Fibroblast of pulmonary artery (primary cell): ENCODE measurements at places on chromosomes 1 and 21.

GRCh38 chr1:218664385-218665170 is 319.4 kb downstream of the TGFB2 start:
- DNase-seq: no peak

DNA sequence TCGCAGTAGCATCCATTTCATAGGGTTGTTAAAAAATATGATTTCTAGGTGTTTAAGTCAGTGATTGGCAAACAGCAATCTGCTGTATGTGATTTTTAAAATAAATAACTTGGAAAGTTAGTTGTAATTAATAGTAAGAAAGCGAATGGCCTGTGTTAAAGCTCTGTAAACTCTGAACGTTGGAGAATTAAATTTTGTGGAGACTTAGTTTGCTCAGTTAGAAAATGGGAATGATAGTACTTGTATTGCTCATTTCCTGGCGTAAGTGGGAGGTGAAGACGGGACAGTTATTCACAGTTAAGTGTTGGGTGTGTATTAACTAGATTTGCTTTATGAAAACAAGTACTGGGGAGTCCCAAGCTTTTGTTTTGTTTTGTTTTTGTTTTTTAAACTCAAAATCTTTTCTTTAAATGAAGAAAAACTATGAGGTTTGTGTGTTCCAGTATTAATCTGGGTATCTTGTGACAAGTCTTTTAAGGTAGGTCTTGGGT is 995 bp downstream of the CACYBP start:
- DNase-seq: peak; percentile 15

GRCh38 chr1:173669491-173669941 is at the start of gene ANKRD45:
ANKRD45 (minus strand) TSS chr1:173669851; CDS start chr1:173659418, 10,433 bp downstream.
- DNase-seq: peak; percentile 57

GRCh38 chr1:166379447-166379846 is 212.6 kb upstream of the FAM78B start:
- no peak for DNase-seq

DNA sequence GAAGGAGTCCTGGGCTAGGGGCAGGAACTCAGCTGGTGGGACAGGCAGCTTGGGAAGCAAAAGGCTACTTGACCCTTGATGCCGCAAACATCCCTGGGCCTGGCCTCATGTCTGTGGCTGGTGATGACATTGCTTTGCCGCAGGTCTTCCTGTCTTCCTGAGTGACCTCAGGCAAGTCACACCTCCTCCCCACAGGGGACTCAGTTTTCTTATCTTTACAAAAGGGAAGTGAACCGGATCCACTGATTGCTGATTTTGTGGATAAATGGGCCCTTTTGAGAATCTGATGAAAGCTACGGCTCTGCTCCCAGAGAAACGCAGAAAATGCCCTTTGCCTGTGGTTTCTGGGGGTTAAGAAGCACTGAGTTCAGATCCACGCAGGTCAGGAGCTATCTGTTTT is 20.7 kb downstream of the PLOD1 start:
- no peak for DNase-seq

DNA sequence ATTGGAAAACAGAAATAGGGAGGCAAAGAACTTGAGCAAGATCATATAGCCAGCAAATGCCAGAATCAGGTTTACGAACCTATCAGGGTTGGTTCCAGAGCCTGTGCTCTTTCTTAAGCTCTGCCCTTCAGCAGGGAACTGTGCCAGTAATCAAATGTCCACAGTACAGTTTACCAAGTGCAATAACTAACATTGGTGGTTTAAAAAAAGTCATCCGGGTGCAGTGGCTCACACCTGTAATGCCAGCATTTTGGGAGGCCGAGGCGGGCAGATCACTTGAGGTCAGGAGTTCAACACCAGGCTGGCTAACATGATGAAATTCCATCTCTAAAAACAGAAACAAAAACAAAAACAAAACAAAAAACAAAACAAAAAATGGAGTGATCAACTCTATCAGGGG is 182.7 kb downstream of the LMX1A start:
- no peak for DNase-seq

- peak; percentile 57 for DNase-seq
Measured at GRCh38 chr1:233668725-233669294, 54.9 kb downstream of the KCNK1 start.

- DNase-seq: peak; percentile 74
Measured at GRCh38 chr1:87902830-87903229, 574.1 kb downstream of the LMO4 start.

- DNase-seq: no peak
Measured at GRCh38 chr1:68376441-68376840, 73.3 kb downstream of the RPE65 start.

DNA sequence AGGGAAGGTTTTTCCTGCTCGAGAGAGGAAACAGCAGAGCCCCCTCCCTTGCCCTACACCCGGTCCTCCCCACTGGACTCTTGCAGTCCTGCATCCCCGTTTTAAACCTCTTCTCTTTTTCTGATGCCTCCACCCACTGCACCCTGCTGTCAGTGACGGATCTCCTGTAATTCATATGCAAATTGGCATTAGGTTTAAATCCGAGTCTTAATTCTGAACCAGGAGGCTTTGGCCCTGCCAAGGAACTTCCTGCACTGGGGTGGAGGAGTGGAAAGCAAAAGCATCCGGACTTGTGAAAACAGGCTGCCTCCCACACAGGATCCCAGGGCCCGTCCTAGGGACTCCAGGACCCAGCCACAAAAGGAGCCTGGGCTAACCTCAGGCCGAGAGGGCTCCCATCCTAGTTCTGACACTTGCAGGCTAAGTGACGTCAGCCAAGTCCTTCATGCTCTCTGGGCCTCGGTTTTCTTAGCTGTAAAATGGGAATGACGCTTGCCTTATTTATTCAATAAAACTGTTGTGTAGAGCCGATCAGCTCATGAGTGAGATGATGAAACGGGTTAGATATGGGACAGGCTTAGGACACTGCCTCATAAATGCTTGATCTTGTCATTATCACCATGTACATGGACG is 613.3 kb downstream of the AJAP1 start:
- DNase-seq: no peak

DNA sequence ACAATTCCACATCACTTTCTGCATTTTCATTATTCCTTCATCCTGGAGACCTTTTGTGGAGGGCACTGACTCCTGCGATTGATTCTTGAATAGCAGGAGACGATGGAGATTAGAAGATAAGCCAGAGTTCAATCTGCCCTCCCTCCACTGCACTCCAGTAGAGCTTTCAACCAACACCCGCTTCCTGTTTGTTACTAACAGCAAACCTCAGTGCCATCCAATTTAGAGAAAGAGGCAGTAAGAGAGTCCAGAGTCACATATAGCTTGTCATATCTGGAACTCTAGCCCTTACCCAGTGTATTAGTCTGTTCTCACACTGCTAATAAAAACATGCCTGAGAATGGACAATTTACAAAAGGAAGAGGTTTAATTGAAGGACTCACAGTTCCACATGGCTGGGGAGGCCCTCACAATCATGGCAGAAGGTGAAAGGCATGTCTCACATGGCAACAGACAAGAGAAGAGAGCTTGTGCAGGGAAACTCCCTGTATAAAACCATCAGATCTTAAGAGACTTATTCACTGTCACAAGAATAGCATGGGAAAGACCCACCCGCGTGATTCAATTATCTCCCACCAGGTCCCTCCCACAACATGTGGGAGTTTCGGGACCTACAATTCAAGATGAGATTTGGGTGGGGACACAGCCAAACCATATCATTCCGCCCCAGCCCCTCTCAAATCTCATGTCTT is 55.9 kb downstream of the PCBP3 start:
- no peak for DNase-seq

- DNase-seq: peak; percentile 67
Measured at GRCh38 chr1:54996359-54996868, 2.3 kb upstream of the BSND start.

- no peak for DNase-seq
Measured at GRCh38 chr1:64327119-64327518, 123.7 kb downstream of the UBE2U start.

DNA sequence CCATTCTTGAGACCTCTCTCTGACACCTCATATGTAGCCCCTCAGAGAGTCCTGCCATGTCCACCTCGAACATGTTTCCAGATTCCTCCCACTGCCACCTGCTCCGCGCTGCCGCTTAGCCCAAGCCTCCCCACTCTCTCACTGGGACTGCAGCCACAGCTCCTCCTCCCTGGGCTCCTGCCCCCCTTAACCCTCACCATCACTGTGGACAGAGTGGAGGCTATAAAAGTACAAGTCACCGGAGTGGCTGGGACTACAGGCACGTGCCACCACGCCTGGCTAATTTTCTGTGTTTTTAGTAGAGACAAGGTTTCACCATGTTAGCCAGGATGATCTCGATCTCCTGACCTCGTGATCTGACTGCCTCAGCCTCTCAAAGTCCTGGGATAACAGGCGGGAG is 77.0 kb downstream of the VWA5B1 start:
- DNase-seq: no peak

- peak; percentile 39 for DNase-seq
Measured at GRCh38 chr1:232476538-232476950, 153.4 kb downstream of the SIPA1L2 start.

GRCh38 chr21:29053011-29053553 is 20.4 kb downstream of the CCT8 start:
- DNase-seq: no peak

DNA sequence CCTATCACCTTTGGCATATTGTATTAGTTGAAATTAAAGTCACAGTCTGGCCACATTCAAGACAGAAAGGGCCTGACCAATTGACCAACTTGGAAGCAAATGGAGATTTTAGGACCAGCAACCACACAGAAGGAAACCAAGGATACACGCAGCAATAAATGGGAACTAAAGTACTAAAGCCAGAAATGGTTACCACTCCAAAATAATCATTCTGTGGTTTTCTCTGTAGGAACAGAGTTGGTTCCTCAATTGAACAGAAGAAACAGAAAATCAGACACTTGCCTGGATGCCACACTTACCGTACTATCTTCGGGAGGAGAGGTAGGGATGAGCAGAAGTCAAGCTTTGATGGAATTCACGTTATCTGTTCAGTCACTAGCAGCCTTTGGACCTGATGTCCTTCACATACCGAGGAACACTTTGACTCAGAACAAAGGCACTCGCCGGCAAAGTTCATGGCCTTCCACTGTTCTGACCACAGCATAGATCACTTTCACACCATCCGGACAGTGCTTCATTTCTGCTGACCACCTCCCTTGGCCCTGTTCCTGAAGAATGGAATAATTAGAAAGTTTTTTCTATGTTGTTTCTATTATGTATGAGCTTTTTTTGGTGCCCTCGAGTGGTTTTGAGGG is 96.9 kb downstream of the LPAR3 start:
- no peak for DNase-seq

DNA sequence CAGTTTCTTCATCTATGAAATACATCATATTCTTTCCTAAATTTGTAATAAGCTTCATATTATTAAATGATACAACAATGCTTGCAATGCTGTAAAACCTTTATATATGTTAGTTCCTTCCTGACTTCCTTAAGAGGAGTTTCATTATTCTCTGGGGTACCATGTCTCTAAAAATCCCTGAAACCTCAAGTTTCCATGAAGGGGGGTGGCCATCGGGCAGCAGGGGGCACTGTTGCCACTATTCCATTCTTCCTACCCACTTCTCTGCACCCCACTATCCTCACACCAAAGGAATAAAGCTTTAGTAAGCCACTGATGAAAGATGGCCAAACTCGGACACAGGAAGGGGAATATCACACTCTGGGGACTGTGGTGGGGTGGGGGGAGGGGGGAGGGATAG is 9.0 kb upstream of the DMRTB1 start:
- no peak for DNase-seq

DNA sequence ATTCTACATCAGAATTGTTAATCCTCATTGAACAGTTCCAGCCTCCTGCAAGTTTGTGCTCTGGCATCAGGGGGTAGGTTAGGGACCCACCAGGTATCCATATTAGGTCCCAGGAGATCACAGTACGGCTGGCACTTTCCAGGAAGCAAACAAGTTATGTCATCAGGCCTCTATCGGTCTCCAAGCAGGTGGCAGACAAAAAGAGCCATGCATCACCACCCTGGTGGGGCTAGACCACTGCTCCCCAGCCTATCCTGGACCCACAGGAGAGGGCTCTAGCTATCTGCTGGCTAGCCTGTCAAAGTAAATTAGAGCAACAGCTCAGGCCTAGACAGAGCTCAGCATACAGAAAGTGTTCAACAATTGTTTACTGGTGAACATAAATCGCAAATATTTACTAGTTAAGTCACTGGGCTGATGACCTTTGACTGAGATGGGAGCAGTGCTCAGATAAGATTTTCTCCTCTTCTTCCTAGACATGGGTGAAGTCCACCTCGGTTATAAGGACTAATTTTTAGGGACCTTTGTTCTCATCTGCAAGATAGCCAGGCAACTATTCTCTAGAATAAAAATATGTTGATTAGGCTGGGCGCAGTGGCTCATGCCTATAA is 6.4 kb downstream of the NUAK2 start:
- no peak for DNase-seq

GRCh38 chr1:224433701-224434672 is 610 bp downstream of the WDR26 start:
- DNase-seq: peak; percentile 10

DNA sequence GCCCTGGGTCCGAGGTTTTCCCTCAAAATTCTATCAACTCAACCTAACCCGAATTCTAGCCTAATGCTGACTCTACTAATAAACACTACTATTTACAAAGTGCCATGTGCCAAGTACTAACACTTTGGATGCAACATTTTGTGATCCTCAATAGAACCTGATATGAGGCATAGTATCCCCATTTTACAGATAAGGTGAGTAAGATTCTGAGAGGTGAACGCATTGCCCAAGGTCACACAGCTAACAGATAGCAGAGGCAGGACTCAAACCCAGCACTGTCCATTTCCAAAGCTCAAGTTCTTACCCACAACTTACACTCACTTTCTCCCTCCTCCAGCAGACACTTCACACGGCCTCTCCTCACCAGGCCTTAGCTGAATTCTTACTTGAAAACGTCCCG is 46.0 kb upstream of the LAPTM5 start:
- DNase-seq: no peak

GRCh38 chr1:160619742-160620277 is 27.0 kb downstream of the SLAMF1 start:
- DNase-seq: no peak

DNA sequence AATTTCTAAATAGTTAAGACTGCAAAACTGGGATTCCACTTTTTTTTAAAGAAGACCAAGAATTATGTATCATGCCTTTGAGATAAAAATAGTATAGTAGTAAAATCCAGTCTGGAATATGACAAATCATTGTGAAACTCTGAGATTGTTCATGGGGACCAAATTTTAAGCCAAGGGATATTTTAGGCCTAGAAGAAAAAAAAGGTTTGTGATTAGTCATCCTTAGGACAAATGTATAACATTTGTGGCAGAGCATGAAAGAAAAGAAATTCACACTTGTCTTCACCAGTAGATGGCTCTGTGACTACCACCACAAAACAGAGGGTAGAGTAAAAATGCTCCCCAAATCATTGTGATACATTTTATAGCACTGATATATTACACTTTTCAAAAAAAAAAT is 226.1 kb downstream of the KCTD3 start:
- DNase-seq: peak; percentile 62

- DNase-seq: peak; percentile 99
Measured at GRCh38 chr21:45363921-45364467, 41.0 kb upstream of the COL18A1 start.

GRCh38 chr21:45521241-45521640 is 21.0 kb downstream of the SLC19A1 start:
- DNase-seq: no peak

- no peak for DNase-seq
Measured at GRCh38 chr1:92159593-92159992, 58.1 kb upstream of the C1orf146 start.

- no peak for DNase-seq
Measured at GRCh38 chr1:171805395-171806115, 24.1 kb downstream of the METTL13 start.

- DNase-seq: no peak
Measured at GRCh38 chr1:48846441-48846840, 69.8 kb upstream of the BEND5 start.
